Frontal cortex (tissue), 4 donors: ENCODE measurements at places on chromosomes 16 and 17.

GRCh38 chr17:33940769-33941370 is 314.2 kb upstream of the CCL2 start:
- no peak for DNase-seq

DNA sequence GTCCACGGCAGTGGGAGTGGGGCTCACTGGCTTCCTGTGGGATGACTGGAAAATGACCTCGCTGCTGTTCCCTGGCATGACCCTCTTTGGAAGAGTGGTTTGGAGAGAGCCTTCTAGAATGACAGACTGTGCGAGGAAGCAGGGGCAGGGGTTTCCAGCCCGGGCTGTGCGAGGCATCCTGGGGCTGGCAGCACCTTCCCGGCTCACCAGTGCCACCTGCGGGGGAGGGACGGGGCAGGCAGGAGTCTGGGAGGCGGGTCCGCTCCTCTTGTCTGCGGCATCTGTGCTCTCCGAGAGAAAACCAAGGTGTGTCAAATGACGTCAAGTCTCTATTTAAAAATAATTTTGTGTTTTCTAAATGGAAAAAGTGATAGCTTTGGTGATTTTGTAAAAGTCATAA is 7.8 kb upstream of the RNF213 start:
- peak; percentile 50 for DNase-seq

DNA sequence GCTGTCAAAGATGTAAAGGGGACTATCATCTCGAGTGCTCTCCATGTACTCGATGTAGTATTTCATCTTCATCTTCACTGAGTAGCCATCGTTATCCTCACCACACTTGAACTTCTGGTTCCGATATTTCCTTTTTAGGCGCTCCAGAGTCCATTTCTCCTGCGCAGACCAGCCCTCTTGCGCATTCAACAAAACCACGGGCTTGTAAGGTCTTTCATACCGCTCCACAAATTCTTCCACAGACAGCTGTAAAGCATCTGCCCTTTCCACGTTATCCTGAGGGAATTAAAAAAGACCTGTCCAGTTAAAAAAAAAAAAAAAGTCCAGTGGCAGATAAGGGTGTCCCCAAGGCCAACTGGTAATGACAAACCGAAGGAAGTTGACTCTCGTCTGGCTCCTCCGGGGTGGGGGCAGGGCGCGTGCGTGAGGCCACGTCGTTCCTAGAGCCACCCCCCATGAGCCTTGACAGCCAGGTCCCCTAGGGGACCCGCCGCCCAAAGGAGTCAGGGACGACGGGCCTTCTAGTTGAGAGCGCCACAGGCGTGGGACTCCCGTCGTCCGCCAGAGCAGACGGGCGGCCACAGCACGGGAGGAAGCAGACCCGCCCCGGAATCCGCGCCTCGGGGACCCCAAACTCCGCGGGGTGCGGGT is 701 bp downstream of the JMJD6 start:
- DNase-seq = peak; percentile 57

GRCh38 chr17:50046667-50047066 is 9.2 kb upstream of the ITGA3 start:
- no peak for DNase-seq

DNA sequence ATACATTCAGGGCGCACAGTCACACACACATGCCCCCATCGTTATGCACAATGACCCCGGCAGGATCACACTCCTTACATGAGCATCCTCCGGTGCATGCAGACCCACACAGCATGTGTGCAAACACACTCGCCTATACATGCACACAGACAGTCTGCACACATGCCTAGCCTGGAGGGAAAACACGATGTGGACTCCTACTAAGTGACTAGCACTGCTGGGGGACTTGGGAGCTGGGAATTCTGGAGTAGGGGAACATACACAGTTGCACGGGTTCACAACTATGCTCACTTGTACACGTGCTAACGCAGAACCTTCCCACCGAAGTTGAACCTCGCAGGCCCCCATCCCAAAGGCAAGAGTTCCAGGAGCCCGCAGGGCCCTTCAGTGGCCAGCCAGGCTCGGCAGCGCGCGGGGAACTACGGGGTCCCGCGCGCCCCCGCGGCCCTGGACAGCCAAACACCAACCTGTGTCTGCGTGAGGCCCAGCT is 2.0 kb downstream of the DLX3 start:
- peak; percentile 17 for DNase-seq

DNA sequence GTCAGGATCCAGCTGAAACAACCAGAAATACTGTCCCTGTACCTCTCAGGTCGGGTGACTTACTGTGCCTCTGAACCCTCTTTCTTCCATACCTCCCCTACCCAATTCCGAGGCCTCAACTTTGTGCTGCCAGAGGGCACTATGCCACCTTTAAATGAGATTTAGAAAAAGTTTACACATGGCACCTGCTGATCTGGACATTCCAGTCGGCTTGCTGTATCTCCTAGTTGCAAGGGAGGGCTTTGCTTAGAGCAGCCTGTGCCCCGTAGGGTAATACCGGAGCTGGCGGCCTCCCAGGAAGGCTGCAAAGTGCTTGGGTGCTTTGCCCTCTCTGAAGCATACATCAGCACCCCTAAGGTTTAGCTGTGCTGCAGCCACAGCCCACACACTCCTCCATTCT is 306.0 kb upstream of the RBFOX1 start:
- DNase-seq = no peak
